ENCODE measurements at places on chromosomes 13 and 19.

DNA sequence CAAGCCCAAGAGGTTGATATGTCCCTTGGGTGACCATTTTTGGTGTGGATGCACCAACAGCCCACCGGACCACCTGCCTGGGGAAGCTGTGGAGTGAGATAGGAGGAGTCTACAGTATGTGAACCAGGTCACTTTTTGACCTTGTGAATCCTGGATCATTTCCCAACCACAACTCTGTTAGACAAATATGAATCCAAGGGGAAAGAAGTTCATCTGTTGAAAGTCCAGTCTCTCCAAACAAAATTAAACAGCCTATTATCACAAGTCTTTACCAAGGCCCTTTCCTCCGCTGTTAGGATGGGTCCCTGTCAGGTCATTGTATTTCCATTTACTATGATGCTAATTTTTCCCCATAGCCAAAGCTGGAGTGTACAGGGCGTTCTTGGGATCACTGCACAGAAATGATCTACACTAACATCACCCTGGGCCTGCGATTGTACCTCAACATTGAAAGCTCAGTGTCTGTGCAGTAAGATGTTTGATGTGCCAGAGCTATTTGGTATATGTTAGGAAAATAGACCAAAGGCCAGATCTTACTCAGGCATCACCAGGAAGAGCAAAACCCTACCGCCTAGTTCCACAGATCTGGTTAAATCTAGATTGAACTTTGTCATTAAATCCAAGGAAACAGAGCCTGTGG, 117.1 kb downstream of the STARD13 start:
- DNase-seq: no peak

DNA sequence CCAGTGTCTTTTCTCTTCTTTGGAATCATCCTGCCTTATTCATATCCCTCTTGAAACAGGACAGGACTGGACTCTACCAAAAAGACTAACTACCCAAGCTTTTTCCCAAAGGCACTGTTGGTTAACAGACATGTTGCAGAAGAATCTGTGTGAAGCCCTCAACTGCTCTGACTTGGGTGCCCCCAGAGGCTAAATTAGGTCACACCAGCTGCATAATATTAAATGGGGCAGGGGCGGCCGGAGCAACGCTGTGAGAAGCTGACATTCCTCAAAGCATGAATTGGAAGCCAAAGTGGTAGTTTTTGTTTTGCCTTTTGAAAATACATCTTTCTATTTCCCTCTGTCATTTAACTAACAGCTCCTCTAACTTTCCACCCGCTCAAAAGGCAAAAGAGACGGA, 185.9 kb downstream of the LHFPL6 start:
- no peak for DNase-seq

DNA sequence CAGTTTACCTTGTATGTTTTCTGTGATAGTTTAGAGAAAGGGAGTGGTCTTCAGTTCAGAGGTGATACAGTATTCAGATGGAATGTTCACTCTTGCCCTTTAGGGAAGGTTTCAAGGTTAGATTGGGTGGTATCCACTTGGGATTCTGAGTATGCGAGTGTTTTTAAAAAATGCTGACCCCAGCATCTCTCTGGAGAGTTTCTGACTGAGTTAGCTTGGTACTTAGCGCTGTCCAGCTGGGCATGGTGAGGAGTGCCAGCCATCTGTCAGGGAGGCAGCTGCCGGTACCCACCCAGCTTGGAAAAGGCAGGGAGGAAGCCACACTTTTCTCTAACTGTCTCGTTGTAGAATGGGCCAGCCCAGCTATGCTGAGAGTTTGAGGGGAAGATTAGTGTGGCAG, 63.3 kb downstream of the ARHGEF7 start:
- no peak for DNase-seq

DNA sequence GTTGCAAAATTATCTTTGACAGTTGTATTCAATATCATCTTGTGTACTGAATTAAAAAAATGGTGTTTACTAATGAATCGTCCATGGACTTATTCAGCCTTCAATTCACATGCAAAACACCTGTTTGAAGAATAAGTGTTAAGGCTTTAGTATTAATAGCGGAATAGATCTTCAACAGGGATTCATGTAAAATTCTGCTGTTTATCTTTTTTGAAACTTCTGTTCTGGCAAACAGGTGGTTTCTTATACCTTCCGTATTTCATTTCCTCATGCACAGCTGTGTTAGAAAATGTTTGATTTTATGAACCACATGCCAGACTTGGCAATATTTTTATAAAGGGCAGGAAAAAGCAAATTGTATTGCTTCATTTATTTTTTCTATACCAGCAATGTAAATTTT, 255.7 kb downstream of the DACH1 start:
- DNase-seq: no peak

DNA sequence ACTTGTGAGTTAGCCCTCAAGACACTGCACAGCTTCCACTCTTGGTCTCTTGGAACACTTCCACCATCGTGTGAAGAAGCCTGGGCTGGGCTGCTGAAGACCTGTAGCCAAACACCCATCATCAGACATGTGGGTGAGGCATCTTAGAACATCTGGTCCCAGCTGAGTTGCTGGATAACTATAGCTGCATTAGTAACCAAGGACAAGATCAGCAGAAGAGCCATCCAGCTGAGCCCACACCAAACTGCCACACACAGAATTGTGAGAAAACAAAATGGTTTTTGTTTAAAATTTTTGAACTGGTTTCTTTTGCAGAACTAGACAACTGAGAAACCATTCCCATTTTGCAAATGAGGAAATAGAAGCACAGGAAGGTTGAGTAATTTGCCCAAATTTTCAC, 56.2 kb downstream of the CCNE1 start:
- no peak for DNase-seq

DNA sequence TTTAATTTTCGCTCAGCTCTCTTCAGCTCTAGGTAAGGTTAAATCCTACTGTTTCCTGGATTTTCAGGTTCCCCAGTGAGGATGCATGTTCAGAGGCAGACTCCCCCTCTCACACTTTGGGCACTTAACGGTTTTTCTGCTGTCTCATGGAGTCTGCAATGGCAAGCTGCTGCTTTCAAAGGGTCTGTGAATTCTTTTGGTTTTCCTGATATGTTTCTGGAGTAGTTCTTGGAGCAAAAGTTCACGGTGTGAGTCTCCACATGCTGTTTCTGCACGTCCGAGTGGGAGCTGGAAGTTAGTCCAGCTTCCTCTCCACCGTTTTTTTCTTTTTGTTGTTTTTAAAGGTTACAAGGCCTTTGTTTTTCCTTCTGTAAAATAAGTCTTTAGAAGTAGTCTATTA, 35.4 kb downstream of the DNAJC15 start:
- DNase-seq: no peak

DNA sequence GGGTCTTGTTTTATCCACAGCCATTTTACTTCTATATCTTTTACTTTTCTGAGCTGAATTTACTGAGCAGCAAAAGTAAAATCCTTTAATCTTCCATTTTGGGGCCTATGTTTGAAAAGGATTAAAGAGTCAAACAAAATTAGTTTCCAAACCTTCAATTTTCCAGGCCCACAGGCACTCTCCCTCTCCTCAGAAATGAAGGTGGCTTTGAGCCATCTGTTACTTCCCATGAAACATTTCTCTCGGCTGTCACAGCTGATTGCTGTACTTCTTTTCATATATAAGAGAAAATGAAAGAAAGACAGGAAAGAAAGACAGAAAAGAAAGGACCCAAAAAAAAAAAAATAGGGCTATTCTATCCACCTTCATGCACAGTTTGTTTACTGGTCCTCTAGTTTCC, 194.9 kb downstream of the LACC1 start:
- DNase-seq: no peak

- no peak for DNase-seq
These were observed 111.8 kb downstream of the ESD start for GRCh38 chr13:46685006-46685730.

DNA sequence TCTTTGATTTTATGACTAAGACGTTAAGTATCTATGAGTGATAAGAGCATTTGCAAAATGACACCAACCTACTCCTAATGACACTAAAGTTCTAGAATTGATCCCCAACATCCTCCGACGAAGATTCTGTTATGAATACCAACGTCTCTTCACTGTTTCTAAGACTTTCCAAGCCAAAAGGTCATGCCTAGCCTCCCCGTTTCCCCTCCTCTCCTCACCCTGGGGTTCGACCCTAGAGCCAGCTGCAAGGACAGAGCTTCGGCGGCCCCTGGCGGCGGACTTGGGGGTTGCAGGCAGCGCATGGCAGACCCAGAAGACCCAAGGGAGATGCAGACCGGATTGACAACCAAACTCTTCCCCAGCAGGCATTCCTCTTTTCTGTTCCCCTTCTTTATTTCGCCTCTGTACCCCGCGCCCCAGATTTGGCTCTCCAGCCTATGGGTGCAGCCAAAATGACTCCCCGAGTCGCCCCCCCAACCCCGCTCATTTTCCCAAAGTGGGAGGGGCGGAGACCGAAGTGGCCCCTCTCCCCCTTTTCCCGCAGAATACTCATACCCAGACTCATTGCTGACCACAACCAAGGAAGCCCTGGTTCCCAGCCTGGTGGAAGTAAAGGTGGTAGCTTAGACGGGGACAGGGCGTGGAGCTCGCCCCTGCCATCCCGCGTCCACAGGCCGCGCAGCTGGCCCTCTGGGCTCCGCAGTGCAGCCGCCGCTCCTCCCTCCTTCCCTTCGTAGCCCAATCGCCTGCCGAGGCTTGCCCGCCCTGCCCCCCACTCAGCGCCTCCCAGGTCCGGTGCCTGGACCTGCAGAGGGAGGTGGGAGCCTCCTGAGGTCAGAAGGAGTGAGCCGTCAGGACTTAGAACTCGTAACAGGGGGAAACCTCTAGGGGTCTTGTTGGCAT, 4.1 kb upstream of the EML2 start:
- DNase-seq: peak; percentile 94

- DNase-seq: no peak
These were observed 203.9 kb downstream of the COL4A1 start for GRCh38 chr13:110103026-110103425.

DNA sequence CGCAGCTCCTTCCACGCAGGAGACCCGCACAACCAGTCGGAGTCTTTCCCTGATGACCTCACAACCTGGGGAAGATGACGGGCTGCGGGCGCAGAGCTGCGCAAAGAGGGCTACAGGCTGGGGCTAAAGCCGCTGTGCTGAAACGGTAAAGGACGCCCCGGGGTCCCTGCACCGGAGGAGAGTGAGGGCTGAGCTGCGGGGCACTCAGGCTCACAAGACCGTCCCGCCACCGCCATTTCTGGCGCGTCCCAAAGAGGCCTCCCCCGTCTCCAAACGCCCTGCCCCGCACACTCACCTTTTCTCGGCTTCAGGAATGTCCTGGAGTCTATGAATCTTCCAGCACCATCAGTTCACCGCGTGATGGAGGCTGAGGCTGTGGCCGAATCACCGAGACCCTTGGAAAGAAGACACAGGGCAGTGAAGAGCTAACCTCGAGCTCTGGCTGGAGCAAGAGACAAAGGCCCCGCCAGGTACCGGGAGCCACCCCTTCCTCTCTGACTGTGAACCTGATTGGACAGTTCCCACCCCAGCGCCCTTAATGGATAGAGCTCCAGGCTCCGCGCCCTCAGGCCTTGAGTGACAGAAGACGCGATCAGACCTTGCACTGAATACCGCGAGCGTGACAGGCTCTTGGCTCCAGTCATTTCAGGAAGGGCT, 41.8 kb upstream of the ZNF429 start:
- DNase-seq: no peak

- no peak for DNase-seq
These were observed 24.3 kb upstream of the EEF1AKMT1 start for GRCh38 chr13:20798027-20798426.

- DNase-seq: peak; percentile 71
These were observed 50.4 kb downstream of the MYO9B start for GRCh38 chr19:17125728-17126677.
